ENCODE measurements at places on chromosomes 2 and 18.
A peak's percentile ranks its signal among the peaks of the same experiment; 100 is the strongest.

- DNase-seq, result peak; percentile 26
Measured at GRCh38 chr2:229176136-229176535, 95.0 kb downstream of the PID1 start.

DNA sequence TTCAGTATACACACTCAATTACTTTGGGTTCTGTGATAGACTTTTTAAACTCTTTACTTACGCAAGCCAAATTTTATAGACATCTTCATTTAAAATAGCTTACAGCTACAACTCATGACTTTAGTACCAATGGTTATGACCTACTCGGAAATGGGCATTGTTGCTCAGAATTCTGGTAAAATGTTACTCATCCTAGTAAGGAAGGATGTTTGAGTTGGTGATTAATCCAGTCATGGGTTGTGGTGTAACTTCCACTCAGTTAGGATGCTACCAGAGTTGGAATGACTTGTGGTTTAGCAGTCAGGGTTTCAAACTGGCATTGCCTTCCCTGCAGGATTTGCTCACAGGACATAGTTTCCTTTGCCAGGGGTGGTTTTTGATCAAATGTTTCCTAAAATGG lies 7.4 kb upstream of the NPC1 start:
- no peak for DNase-seq

GRCh38 chr18:23062011-23062410 lies 73.3 kb upstream of the CABLES1 start:
- DNase-seq, result peak; percentile 26

DNA sequence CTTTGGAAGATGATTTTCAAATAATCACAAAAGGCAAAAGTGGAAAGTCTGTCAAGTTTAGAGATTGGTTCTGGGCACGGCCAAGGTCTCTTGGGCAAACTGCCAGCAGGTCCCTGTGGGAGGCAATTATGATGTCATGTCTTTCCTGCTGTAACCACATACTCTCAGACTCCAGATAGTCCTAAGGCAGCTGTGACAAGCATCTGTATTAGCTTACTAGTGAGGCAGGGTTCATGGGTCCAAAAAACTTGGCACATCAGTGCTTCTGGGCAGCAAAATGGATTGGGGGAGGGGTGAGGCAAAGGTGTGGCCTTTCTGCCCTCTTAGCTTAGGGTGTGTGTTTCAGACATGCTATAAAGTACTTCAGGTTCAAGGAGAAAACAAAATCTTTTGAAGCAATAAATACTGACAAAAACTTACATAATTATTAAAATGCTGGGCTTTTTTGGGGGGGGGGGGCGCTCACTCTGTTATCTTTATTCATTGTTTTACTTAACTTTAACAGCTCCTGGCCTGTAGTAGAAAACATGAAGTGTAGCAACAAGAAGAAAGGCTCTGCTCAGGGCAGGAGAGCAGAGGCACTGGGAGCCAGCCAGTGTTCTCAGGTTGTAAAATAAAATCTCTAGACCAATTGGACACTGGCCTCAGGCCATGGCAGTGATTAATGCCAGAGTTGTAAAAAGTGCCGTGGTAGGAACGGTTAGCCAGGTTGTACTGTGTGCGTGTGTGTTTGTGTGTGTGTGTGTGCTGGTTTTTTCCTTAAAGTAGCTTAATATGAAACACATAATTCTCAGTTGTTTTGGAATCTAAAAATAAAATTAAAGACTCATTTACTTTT lies 14.3 kb upstream of the TANC1 start:
- DNase-seq, result peak; percentile 23

- DNase-seq, result no peak
Measured at GRCh38 chr2:11140492-11140891, 14.8 kb upstream of the SLC66A3 start.

- no peak for DNase-seq
Measured at GRCh38 chr2:199207011-199207410, 250.7 kb downstream of the SATB2 start.

GRCh38 chr2:139790807-139791752 lies 1010.9 kb upstream of the NXPH2 start:
- peak; percentile 35 for DNase-seq

- no peak for DNase-seq
Measured at GRCh38 chr2:236121546-236121945, 46.6 kb downstream of the GBX2 start.

DNA sequence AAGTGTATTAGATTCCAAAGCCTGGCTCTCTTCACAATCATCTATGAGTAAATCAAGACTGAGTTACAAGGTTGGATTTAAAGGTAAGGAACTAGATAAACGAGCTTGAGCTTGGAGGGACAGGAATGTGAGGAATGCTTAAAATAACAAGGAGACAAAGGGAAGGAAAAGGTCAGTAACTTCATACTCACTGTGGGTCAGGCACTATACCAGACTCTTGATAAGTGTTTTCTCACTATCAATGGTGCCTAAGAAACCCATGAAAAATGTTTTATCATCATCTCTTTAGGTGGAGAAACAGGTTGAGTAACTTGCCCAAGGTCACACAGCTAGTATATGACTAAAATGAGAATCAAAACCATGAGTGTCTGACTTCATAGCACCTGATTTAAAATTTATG lies 212.1 kb downstream of the CDH2 start:
- no peak for DNase-seq

DNA sequence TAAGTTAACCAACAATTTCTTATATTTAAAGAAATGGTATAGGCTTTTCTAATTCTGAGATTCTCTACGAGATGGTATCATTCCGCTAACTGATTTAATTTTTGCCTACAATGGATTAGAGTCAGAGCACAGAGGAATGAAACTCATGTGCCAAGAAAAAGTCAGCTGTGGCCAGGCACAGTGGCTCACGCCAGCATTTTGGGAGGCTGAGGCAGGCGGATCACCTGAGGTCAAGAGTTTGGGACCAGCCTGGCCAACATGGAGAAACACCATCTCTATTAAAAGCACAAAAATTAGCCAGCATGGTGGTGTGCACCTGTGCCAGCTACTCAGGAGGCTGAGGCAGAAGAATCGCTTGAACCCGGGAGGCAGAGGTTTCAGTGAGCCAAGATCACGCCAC lies 17.0 kb upstream of the TTN start:
- DNase-seq, result no peak

DNA sequence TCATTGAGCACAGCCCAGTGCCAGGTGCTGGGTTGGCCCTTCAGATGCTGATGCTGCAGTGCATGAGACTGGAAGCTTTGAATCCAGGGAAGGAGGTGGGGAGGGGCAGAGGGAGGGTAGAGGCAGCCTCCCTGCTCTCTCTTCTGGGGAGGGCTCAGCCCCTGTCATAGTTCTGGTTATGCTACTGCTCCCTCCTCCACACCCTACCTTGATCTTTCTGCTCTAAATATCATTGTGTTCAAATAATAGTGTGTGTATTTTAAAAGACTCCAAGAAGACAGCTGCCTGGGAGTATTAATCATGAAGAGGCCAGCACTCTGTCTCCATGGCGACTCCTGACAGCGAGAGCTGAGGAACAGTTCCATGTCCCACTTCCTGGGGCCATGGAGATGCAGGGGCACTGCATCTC lies 3.8 kb upstream of the EGR4 start:
- DNase-seq, result peak; percentile 61

DNA sequence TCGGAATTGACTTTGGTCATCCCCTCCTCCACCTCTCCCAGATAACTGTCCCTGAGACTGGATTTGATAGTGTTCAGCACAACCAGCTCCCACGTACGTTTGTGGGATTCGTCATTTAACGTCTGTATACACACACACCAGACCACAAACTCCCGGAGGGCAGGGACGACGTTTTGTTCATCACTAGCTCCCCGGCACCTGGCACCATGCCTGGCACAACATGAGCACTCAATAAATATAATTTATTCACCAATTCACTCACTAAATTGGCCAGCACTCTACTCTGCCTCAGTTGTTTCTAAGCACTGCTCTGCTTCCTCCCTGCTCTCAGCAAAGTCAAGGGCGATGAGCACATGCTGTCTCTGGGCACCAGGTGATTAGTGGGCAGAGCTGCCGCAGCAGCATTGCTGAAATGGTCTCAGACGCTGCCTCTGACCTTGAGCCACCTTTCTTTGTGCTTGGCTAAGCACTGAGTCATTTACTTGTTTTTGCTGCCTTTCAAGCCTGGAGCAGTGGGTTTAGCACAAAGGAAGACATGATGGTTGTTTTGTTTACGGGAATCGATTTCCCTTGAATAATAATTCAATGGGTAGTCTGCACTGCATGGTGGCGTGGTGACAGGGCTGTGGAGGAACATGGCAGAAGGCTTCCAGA lies 19.3 kb upstream of the LOXHD1 start:
- DNase-seq, result peak; percentile 88

DNA sequence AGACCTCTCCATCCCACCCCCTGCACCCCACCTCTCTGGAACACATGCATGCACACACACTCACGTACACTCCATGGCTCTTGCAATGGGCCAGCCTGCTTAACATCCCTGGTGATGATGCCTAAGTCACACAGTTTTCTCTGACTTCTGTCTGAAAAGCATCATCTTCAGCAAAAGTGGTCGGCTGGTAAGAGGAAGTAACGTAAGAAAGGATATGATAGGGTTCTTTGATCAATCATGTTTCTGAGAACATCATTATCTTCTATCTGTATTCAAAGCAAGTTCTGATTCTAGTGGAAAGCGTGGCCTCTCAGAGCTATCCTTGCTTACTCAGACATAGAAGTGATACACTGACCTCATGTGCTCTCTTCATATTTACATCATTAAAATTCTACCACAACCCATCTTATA lies 11.4 kb upstream of the NDUFV2 start:
- no peak for DNase-seq

GRCh38 chr2:182866095-182866460 lies 359 bp downstream of the FRZB start:
- DNase-seq, result peak; percentile 49

- no peak for DNase-seq
Measured at GRCh38 chr2:174794851-174795374, 30.6 kb upstream of the CHRNA1 start.

GRCh38 chr2:239760596-239760995 lies 264.5 kb downstream of the NDUFA10 start:
- no peak for DNase-seq

GRCh38 chr18:44871771-44872170 lies 191.1 kb downstream of the SETBP1 start:
- DNase-seq, result no peak

GRCh38 chr2:7449298-7449697 lies 532.1 kb downstream of the RNF144A start:
- peak; percentile 77 for DNase-seq

- no peak for DNase-seq
Measured at GRCh38 chr2:103963146-103963725, 890.7 kb upstream of the POU3F3 start.

- DNase-seq, result no peak
Measured at GRCh38 chr18:27887287-27887686, 289.6 kb downstream of the CDH2 start.

GRCh38 chr2:223613017-223613950 lies 11.1 kb upstream of the SCG2 start:
- peak; percentile 92 for DNase-seq

DNA sequence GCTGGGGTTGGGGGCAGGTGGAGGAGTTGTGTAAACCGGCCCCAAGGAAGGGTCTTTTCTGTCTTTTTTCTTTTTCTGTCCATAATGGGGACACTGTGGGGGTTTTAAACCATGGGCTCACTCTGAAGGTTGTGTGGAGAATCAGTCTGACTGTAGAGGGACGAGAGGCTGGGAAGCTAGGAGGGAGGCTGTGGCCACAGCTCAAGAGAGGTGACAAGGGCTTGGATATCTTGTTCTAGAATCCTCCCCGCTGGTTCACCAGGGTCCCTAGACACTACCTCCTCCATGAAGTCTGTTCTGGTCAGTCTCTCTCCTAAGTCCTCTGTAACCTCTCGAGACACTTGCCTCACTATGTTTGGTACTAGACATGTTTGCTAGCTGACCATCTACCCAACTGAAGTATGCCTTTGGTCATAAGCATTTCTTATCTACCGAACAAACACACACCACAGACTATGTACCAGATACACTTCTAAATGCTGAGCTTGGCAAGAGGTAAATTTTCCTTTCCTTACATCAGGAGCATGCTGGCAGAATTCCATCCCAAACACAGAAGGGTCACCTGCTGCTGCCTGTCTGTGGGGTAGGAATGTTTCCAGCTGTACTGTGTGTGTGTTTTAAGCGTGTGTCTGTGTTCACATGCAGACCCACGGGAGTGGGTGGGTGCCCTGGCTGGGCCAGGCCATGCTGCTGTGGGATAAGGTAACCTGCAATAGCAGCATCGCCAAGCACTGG lies 69.6 kb upstream of the MGAT4A start:
- DNase-seq, result no peak

GRCh38 chr18:67509741-67510391 lies 6.7 kb downstream of the DSEL start:
- no peak for DNase-seq

- peak; percentile 33 for DNase-seq
Measured at GRCh38 chr18:42028247-42028832, 73.3 kb downstream of the PIK3C3 start.

GRCh38 chr18:3402982-3403451 lies 47.0 kb upstream of the TGIF1 start:
- no peak for DNase-seq

DNA sequence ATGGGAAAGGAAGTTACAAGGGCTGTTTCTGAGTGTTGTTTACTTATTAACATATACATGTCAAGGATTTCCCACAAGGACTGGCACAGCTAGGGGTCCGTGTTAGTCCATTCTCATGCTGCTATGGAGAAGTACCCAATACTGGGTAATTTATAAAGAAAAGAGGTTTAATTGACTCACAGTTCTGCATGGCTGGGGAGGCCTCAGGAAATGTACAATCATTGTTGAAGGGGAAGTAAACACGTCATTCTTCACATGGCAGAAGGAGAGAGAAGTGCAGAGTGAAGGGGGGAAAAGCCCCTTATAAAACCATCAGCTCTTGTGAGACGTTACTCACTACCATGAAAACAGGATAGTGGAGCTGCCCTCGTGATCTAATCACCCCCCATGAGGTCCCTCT lies 128.9 kb upstream of the CELF4 start:
- DNase-seq, result no peak

DNA sequence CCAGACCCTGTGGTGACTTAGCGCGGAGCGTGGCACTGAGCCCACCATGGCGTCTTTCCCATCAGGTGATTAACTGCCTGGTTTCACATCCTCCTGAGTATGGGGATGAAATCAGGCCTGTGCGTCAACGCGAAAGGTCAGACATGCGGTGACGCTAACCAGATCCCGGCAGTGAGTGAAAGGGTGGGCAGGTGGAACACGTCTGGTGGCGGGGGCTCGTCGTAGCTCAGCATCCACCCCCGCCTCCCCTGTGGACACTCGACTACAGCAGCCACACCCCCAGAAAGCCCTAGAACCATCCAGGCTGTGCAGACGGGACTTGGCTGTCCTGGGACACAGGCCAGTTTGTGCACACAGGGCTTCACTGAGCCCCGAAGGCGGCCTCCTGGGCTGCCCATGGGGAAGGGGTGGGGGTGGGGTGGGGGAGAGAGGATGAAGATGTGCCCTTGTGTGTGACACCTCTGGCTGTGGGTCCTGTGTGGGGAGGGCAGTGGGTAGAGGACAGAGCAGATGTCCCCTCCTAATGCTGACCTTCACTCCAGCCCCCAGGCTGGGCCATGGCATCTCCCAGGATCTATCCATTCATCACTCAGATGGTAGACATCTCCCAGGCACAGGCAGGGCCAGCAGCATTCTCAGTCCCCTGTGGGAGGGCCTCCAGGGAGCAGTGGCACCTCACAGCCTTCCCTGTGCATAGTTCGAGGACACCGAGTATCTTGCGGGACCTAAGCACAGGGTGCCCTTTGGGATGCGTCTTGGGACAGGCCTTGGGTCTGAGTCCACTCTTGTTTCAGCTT lies 27.5 kb downstream of the RAMP1 start:
- DNase-seq, result no peak

GRCh38 chr2:98801286-98801685 lies 70.4 kb upstream of the MGAT4A start:
- DNase-seq, result no peak

GRCh38 chr18:22639026-22639463 lies 221.3 kb upstream of the CTAGE1 start:
- no peak for DNase-seq

GRCh38 chr2:25617948-25618646 lies 55.3 kb downstream of the DTNB start:
- peak; percentile 29 for DNase-seq
